ENCODE measurements at places on chromosomes 11 and 22.
A peak's percentile ranks its signal among the peaks of the same experiment; 100 is the strongest.

DNA sequence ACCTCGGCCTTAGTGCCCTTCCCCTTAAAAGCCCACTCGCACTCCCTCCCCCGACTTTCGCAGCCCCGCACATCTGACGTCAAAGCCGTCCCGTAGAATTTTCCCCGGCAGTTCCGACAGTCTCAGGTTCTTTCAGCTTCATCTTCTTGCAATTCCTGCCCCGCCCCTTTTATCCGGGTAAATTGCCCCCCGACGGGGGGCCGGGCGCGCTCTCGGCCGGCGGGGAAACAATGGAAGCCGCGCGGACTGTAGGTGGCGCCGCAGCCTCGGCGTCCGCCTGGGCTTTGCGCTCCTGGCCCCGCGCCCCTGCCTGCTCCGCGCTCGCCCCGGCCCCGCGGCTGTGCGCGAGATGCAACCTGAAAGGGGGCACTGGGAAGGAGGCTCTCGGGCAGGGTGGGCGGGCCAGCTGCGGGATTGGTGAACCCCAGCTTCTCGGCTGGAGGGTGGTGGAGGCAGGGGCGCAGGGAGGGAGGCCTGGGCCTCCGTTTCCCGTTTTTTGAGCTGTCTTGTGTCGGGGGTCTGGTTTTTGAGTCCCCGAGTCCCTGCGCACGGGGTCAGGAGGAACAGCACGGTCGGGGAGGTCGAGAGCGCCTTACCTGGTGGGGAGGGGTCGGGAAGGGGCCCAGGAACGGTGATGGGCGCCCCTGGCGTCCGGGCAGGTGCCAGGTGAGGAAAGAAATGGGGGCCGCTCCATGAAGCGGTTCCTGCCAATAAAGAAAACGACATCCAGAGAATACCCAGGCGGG, 859 bp upstream of the FGF19 start:
- no peak for DNase-seq

- DNase-seq = no peak
Observed at GRCh38 chr22:17664414-17665055, 26.0 kb downstream of the BCL2L13 start.

- DNase-seq = no peak
Observed at GRCh38 chr22:46346680-46347405, 11.3 kb downstream of the TRMU start.

DNA sequence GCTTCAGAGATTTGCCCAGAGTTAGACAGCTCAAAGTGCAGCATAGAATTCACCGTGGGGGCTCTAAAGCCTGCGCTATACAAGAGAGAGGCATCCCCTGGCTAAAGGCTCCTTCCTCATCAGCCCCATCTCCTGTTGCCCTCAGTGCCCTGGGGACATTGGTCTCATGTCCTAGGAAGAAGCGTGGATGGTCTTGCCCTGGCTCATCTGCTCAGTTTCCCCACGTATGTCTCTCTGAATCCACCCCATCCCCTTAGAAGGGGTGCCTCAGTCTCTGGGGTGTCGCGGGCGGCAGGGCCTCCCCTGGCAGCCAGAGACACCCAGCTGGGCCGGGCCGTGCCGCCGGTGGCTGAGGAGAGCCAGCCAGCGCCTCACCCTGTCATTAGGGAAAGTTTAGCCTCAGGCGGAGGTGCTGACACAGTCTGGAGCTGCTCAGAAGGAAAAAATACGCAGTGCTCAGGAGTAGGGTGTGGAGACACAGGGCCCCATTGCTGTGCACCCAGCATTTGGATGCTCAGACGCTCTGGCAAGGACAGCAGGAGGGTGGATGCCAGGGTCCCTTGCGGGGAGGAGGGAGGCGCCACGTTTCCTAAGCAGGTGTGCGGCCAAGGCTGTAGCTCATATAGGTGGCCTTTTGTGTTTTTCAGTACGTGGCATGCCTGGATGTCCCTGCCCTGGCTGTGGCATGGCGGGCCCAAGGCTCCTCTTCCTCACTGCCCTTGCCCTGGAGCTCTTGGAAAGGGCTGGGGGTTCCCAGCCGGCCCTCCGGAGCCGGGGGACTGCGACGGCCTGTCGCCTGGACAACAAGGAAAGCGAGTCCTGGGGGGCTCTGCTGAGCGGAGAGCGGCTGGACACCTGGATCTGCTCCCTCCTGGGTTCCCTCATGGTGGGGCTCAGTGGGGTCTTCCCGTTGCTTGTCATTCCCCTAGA, 1.3 kb downstream of the SLC39A13 start:
- DNase-seq = no peak

DNA sequence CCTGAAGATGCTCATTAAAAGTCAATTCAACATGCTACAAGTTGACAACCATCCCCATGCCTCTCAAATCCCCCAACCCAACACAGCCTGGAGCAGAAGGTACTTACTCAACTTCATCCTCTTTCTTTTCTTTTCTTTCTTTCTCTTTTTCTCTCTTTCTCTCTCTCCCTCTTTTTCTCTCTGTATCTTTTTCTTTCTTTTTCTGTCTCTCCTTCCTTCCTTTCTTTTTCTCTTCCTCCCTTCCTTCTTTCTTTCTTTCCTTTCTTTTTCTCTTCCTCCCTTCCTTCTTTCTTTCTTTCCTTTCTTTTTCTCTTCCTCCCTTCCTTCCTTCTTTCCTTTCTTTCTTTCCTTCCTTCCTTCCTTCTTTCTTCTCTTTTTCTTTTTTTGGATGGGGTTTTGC, 135.7 kb upstream of the SEZ6L start:
- DNase-seq = no peak

DNA sequence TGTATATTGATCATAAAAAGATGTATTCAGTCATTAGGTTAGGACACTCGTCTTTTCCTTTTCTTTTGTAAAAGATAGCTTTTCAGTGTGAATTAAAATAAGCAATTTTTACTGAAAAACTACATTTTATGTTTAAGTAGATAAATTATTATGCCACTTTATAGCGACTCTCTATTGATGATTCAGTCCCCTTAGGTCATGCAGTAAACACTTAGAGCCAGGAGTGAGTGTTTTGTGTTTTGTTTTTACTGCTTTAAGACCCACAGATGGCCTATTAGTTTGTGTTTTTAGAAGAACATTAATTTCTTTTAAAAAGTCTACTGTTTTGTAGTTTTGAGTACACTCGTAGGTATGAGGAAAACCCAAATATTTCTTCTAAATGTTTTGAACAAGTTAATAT, 86.6 kb downstream of the YAP1 start:
- DNase-seq = no peak

GRCh38 chr22:22791438-22792181, 96.0 kb upstream of the IGLL5 start:
- no peak for DNase-seq

GRCh38 chr11:70497536-70498075, 99.3 kb downstream of the CTTN start:
- no peak for DNase-seq

DNA sequence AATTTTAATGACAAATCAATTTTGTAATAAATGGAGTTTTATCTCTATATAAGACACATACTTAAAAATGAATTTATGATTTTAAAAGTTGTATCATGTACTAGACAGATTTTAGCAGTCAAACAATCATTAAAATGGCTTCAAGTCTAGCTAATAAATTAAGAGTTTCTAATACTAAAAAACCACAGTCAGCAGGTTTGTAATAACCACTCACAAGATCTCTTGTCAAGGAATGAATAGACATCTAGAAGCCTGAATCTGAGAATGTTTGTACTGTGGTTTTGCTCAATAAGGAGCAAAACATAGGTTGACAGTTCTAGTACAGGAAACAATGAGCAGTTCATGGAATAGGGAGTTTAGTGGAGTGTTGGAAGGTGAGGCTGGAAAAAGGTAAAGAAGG, 81.2 kb downstream of the DEUP1 start:
- DNase-seq = no peak

GRCh38 chr11:105148241-105148640, 8.7 kb upstream of the CARD18 start:
- no peak for DNase-seq

DNA sequence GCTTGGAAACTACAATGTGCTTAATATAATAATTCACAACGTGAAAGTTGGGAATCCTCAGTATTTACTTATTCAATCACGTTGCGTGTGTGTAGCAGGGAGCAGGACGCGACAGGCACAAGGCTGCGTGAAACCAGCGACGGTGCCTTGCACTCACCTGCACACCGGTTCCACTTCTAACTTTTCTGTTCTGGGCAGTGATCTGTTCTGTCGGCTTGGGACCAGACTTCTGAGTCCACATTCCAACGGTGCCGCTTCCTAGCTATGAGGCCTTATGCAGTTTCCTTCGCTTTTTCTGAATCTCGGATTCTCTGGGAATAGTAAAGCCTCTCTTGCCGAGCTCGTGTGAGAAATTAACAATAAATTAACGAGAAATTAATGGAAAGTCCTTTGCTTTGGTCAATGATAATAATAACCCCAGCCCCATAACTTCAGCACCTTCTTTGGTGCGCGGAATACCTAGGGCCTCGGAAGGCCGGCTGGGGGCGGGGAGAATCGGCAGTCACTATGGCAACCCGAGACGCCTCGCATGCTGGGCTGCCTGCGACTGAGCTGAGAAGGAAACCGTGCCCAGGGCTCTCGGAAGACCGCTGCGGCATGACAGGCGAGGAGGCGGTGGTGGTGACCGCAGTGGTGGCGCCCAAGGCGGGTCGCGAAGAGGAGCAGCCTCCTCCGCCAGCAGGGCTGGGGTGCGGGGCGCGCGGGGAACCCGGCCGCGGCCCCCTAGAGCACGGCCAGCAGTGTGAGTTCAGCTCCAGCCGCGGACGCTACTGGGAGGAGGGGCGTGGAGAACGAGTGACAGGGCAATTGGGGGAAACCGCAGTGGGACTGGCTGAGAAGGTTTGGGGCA, at the start of gene C11orf97:
TSS of gene C11orf97 (plus strand) at position 530 of the 850 bp plus-strand sequence. CDS start at position 598, 68 bp downstream.
- peak; percentile 44 for DNase-seq

- no peak for DNase-seq
Observed at GRCh38 chr11:1992111-1992510, 5.5 kb downstream of the H19 start.

DNA sequence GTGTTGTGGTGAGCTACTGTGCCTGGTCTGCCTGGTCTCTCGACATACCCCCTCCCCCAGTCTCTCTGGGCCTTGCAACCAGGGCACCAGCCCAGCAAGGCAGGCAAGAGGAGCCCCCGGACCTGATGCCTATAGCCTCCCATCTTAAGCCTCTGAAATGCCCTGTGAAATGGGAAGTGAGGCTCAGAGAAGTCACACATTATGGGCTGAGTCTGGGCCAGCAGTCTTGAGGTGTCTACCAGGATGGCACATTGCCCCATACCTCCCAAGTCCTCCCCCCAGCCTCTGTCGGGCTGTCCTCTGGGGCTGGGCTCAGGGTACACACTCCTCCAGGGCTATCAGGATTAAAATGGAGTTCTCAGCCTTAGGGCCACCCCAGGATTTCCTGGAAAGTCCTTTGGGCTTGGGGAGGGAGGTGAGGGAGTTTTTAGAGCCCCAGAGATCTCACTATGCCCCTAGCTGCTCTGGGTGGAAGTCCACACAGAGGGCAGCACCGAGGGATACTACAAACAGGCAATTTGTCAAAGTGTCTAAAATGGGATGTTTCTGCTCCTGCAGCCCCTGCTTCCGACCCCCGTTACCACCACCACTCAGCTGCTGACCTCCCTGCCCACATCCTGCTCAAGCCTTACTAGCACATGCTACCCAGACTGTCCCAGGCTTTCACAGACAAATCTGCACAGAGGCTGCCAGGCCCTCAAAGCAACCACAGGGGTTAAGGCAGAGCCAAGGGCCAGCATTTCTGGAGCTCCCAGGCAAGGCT, 3.1 kb upstream of the SH3BP1 start:
- DNase-seq = peak; percentile 27

GRCh38 chr11:13364388-13364787, 86.8 kb downstream of the BMAL1 start:
- no peak for DNase-seq

- DNase-seq = no peak
Observed at GRCh38 chr11:118715245-118715831, 35.9 kb upstream of the TREH start.

DNA sequence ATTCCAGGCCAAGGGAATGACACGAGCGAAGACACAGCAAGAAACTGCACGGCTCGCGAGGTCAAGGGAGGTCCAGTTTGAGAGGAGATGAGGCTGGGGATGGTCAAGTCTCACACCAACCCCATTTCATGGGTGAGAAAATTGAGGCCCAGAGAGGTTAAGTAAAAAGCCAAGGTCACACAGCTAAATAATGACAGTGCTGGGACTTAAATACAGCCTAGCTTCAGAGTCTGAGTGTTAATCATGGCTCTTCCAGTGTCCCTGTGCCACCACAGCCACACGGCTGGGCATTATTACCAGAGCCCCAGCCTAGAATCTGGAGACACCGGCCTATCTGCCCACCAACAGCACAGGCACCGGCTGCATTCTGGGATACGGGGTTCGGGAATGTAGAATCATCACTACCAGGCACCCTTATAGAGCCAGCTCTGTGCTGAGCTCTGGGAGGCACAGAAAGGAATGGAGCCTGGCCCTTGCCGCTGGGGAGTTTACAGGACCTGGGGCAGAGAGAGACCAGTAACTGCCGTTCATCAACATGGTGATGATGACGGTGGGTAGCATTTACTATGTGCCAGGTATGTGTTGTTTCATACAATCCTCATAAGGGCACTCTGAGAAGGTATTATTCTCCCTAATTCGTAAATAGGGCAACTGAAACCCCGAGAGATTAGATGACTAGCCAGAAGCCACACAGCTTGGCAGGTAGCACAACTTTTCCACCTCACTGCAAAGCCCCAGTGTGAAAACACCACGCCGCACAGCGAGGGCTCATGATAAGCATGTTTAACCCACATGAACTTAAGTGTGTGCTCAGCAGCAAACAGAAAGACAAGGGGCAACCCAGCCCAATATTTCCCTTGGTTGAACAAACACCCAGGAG, 51.8 kb downstream of the CD6 start:
- peak; percentile 35 for DNase-seq

GRCh38 chr11:84261707-84262106, 975.5 kb upstream of the CCDC90B start:
- no peak for DNase-seq

DNA sequence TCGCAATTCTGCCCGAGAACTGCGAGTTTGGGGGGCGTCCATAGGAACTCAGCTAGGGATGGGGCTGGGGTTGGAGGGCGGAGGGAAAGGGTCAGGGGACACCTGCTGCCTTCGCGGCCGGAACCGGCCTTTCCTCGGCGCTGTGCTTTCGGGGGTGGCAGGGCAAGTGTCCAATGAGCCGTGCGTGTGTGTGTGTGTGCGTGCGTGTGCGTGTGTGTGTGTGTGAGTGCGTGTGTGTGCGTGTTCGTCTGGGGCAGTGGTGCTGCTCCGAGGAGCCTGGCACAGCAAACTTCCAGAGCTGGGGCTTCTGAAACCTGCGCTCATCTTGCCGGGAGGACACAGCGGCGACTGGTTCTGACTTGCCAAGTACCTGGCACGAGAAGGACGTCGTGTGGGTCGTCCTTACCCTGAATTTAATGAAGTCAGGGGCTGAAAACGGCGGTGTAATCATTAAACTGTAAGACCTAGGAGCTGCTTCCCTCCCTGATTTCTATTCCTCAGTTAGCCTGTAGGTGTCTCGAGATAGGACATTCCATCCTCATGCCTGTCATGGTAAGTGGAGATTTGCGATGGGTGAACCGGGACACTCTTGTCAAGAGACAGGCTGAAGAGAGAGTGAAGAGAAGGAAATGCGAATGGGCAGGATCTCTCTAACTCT, 27.0 kb upstream of the AMOTL1 start:
- DNase-seq = no peak

DNA sequence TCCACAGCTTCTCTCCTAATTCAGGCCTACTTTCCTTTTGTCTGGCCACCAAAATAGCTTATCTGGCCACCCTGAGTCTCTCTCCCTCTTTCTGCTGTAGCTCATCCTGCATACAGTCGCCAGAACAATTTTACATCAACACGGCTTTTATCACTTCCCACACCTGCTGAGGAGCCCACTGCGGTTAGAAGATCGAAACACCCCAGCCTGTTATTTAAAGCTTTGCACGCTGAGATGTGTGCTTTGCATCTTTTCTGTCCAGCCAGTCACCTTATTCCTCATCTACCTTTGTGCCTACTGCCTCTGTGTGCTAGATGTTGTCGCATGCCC, 96.0 kb downstream of the COMMD9 start:
- DNase-seq = no peak

Data from T-helper 2 cell (primary cell).